ENCODE measurements at places on chromosomes 13 and 19.

GRCh38 chr19:2186071-2186846 lies 22.5 kb downstream of the DOT1L start:
- DNase-seq: no peak

DNA sequence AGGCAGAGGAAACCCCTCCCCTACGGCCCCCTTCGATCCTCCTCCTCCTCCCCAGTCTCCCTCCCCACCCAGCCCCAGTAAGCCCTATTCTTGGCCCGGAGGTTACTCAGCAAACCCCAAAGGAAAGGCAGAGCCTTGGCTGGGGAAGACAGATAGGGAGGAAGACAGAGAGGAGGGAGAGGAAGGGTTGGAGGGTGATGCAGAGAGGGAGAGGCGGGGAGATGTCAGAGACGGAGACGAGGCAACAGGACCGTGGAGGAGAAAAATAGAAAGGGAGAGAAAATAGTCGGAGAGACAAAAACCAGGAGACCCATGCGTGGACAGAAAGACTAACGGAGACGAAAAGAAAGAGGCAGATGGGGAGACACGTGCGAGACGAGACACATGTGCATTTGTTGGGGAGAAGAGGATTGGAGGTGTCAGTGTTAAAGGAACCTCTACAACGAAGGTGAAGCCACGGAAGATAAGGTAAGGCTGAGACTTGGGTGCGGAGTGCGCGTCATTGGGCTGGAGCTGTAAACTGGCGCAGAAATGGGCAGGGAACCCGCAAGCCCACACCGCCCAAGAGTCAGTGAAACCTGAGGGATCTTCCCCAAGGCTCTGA lies 2.9 kb downstream of the TGFB1 start:
- no peak for DNase-seq

- DNase-seq: no peak
These were observed 2.8 kb downstream of the SWSAP1 start for GRCh38 chr19:11377237-11377636.

DNA sequence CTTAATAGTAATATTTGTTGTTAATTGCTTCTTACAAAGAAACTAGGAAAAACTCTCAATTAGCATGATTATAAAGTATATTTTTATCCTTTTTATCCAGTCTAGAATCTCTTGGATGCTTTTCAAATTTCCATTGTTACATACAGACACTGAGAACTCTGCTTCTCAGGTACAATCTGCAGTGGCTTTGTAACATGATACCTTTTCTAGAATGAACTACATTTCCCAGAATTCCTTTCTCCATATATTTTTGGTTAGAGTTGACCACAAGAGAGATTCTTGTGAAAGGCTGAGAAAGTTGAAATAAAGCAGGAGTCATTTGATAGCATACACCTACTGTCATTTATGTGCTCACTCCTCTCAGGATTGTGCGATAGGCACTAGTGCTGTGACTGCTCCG lies 148.6 kb downstream of the SLITRK6 start:
- no peak for DNase-seq

GRCh38 chr19:35822579-35822978 lies 9.9 kb upstream of the PRODH2 start:
- DNase-seq: no peak

DNA sequence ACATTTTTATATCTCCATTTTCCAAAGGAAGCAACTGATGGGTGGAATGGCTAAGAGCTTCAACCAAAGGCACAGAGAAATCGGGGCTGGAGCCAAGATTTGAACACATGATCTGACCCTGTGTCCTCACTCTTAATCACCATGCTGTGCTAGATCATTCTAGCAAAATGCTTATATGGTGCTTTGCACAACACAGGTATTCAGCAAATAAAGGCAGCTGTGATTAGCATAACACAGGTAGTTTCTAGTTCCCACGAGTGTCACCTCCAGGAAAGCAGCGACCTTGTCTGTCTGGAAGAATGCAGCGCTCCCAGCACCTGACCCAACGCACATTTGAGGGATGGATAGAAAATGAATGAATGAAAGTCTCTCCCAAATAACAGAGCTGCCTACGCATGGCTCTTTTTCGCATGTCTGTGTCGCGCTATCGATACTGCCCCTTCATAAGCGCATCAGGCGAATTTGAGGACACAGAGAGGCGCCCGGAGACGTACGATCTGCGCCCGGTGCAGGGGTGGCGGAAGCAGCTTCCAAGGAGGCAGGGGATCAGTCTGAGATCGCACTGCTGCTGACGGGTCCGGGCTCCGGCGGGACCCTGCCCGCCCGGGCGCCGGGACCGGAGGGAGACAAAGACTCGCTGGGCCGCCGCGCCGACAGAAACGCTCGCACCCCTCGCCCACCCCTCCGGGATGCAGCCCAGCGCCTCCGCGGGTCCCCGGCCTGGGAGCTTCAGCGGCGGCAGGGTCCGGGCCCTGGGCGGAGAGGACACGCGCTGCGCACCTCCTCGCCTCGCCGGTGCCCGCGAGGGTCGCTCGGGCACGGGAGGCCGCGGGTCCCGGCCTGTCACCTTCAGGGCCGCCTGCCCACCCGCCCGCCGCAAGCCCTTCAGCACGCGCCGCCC lies 609 bp downstream of the EPS15L1 start:
- DNase-seq: peak; percentile 6

GRCh38 chr19:33683881-33684537 lies 62.3 kb downstream of the CHST8 start:
- no peak for DNase-seq

GRCh38 chr19:45119582-45119981 lies 26.6 kb downstream of the PPP1R37 start:
- no peak for DNase-seq

DNA sequence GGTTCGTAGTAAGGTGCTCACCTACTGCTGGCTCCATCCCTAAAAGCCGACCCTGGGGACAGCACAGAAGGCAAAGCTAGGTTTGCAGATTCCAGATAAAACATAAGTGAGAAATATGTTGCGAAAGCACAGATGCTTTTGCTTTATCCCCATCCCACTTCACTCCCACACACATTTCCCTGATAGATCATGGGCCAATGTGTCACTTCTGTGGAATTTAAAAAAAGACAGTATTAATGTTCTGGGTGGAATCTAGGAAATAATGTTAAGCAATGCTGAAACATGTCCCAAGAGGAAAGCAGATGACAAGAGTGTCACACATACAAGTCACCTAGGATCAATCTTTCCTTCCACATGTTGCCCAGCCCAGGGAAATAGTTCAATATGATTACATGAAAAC lies 661.0 kb upstream of the MIR17HG start:
- DNase-seq: no peak

- DNase-seq: no peak
These were observed at the start of gene LRRC8E for GRCh38 chr19:7888145-7888825. LRRC8E (plus strand) TSS chr19:7888510; CDS start chr19:7895604, 7,094 bp downstream.

DNA sequence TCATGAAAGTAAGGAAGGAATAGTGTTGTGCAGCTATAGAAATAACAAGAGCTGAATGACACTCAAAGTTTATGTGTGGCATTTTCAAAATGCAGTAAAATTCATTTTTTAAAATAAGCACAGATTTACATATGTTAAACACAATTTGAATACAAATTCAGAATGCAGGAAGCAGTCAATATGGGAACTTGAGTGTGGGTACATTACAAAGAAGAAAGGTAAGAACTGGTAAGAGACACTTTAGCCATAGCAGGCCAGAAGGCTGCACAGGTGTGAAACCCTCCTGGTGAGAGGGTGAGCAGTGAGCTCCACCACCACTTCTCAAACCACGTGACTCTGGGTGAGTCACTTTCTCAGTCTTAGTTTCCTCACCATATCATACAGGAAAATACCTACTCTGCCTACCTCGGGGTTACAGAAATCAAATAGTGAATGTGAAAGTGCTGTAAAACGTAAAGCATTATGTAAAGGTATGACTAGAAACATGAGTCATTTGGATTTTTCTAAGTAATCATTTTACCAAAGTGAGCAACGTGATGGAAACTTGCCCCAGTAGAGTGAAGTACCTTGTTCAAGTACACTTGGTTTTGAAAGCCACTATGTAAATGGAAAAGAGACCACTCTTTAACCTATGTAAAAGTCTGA lies 40.5 kb downstream of the USP12 start:
- DNase-seq: peak; percentile 60

- no peak for DNase-seq
These were observed 82.2 kb upstream of the CSNK1A1L start for GRCh38 chr13:37187621-37188020.

DNA sequence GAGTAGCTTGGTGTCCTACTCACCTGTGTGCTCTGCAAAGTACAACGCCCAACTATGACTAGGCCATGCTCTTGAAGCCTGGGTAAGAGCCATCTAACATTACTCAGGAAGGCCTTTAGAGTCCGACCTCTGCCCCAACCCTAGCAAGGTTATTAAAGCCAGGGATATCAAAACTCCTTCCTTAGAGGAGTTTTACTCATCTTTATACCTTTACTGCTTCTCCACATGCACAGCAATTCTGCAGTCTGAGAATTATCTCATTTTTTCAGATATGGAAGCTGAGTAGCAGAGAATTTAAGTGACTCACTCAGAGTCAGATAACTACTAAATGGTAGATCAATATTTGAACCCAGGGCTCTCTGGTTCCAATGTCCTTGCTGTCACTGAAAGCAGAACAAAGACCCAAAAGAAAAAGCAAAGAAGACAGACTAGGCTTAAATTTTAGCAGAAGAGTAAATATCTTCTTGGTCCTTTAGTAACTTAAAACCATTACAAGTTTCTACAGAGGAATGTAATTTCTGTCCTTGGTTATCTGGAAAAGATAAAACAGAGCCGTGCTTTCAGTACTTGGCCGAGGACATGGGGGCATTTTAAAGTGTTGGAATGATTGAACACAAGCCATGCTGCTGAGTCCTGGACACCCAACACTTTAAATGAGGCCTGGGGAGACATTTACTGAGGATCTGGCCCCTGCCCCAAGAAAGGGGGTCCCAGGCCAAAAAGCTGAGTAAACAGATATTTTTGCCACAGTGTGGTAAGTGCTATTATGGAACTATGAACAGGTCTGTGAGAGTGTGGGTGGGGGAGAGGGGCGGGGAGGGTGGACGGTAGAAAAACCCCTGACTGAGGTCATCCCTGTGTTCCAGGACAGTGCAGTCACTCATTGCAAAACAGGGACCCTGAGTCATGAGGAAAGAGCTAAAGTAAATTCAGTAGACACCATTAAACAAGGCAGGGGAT lies 18.4 kb upstream of the KPNA3 start:
- no peak for DNase-seq

- no peak for DNase-seq
These were observed 14.7 kb downstream of the ELL start for GRCh38 chr19:18507021-18507726.

DNA sequence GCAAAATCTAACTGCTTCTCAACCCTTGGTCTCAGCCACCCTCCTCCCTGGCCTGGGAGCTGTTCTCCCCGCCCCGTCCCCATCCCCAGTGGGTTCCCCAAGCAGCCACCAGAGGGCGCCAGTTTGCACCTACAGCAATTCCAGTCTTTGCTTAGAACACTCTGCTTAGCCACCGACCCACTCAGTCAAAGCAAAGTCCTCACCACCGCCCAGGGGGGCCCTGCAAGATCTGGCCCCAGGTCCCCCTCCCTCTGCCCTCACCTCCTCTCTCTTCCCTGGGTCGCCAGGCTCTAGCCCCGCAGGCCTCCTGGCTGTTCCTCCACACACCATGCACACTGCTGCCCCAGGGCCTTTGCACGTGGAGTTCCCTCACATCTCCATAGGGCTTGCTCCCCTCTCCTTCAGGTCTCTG lies 12.4 kb downstream of the TMEM143 start:
- DNase-seq: peak; percentile 70

DNA sequence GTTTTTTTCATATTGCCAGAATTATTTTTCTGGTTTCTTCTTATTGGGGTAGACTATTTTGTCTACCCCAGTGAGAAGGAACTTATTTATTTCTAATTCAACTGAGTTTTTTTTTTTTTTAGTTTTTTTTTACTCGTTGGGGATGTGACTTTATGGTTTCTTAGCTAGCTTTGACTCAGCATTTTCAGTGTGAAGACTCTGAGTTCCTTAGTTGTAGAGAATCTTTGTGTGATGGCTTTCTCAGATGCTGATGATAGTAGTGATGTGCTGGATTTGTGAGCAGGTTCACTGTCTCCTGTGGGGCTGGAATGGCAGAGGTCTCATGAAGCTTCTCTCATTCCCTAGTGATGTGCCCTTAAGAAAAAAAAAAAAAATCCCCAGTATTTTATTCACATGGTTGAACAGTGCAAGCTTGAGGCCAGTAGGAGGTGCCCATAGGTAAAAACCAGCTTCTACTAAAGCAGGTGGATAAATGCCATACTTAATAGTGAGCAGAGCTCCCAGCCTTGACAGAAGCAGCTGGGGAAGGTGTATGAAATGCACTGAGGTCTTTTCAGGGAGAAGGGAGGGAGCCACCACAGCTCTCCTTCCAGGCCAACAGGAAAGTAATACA lies 106.2 kb upstream of the KLF5 start:
- DNase-seq: no peak

- peak; percentile 48 for DNase-seq
These were observed at the start of gene N4BP2L1 for GRCh38 chr13:32427852-32428580. N4BP2L1 (minus strand) TSS chr13:32428130; CDS start chr13:32428082, 48 bp downstream.

- DNase-seq: no peak
These were observed 246.9 kb upstream of the PRR20A start for GRCh38 chr13:56893843-56894242.

Measured in activated T-helper 1 cell treated with anti-CD3 and anti-CD28 coated beads, Interleukin-2, amount 50 U/mL, for 16 hours (primary cell).